ENCODE measurements at places on chromosomes 5 and 9.

- peak overlapping the region; percentile 67 for H3K27ac ChIP-seq
- no peak for DNase-seq
- H3K4me1 ChIP-seq: peaks cover 86% of the 10 kb centered on the region
- H3K27me3 ChIP-seq: no peaks in the 10 kb centered on the region
- H3K4me3 ChIP-seq: no peak overlapping the region
Measured at GRCh38 chr5:67031692-67032091, 164.9 kb downstream of the CD180 start.

DNA sequence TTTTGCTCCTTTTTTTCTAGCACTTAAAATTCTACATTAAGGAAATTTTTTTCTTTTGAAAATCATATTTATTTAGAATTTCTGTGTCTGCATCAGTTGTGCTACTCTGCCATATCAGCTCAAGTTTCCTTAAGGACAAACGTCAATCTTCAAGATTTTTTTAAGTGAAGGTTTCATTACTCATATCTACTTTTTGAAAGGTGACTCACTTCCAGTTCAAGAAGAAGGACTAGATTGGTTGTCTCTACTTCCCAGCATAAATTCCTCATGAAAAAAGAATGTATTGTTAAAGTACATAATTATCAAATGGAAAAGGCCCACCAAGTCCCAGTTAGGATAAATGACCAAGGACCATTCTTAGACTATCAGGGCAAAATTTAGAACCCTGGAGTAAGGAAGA, 626.5 kb downstream of the DMRTA1 start:
- no peak overlapping the region for H3K4me3 ChIP-seq
- H3K4me1 ChIP-seq: no peaks in the 10 kb centered on the region
- no peak overlapping the region for H3K27ac ChIP-seq
- no peak for DNase-seq
- no peaks in the 10 kb centered on the region for H3K27me3 ChIP-seq

DNA sequence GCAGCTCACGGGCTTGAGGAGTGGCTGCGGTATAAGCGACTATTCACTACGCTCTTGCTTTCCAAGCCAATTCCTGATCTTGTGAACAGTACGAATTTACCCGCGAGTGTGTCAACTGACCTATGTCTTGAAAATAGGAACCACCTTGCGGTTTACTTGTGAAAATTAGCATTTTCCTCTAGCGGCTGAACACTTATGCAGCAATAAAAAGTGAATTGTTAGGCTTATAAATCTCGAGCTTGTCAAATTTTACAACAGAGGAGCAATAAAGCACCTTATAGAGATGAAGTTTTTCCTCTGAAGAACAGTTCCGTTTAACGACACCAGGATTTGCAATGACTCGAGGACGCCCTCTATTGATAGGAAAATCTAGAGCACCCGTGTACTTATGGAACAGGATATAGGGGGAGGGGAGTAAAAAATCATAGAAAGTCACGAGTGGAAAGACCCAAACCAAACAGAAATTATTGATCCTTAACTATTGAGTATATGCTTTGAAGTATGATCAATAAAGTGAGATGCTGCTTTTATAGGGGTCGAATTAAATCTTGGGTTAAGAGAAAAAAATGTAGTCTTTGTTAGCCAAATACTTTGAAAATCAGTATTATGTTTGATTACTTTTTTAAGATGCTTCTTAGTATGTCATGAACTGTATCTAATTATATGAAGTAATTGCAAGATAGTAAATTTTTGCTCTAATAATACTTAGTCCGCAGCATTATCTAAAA, 1.9 kb upstream of the RGMB start:
- no peaks in the 10 kb centered on the region for H3K36me3 ChIP-seq
- peak overlapping the region; percentile 94 for H3K4me3 ChIP-seq
- peak overlapping the region; percentile 93 for H3K27ac ChIP-seq
- no peak for DNase-seq

GRCh38 chr9:20749496-20750198, 65.6 kb downstream of the FOCAD start:
- H3K27ac ChIP-seq: no peak overlapping the region
- H3K4me3 ChIP-seq: no peak overlapping the region
- peaks cover 6% of the 10 kb centered on the region for H3K4me1 ChIP-seq

GRCh38 chr5:150245111-150245789, 44.3 kb downstream of the CAMK2A start:
- H3K27ac ChIP-seq: peak overlapping the region; percentile 64
- DNase-seq: no peak
- peaks cover 26% of the 10 kb centered on the region for H3K4me1 ChIP-seq
- no peaks in the 10 kb centered on the region for H3K27me3 ChIP-seq
- no peaks in the 10 kb centered on the region for H3K36me3 ChIP-seq
- H3K4me3 ChIP-seq: peak overlapping the region; percentile 32

DNA sequence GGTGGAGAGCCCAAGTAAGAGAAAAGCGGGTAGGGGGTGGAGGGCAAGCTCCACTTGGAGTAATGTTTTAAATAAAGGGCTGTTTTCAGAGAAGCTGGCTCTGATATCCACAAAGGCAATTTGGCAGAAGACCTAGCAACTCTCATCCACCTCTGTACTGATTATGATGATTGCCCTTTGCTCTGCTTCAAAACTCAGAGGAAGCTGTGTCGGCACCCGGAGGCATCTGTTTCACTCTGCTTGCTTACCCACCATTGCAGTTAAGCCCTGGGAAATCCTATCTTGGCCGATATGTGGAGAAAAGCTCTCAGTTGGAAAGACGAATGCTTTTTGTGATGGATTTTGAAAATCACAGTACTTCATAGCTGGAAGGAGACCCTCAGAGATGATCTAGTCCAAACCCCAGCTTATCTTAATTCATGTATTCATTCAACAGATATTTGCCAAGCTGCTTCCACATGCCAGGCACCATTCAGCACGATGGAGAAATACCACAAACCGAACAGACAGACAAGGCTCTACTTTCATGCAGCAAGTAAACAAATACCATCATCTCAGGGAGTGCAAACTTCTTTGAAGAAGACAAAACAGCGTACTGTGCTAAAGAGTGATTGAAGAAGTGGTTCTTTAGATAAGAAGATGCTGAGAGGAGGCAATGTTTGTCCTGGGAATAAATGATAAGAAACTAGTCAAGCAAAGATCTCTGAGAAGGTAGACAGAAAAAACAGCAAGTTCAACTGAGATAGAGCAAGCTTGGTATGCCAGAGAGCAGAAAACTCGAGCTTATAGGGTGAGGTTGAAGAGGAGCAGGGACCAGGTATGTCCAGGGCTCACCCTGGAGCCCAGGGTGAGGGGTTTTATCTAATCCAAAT, 140.4 kb upstream of the SPDL1 start:
- H3K36me3 ChIP-seq: no peaks in the 10 kb centered on the region
- H3K4me3 ChIP-seq: no peak overlapping the region
- DNase-seq: no peak
- H3K27ac ChIP-seq: no peak overlapping the region
- H3K27me3 ChIP-seq: no peaks in the 10 kb centered on the region
- H3K4me1 ChIP-seq: peaks cover 39% of the 10 kb centered on the region

DNA sequence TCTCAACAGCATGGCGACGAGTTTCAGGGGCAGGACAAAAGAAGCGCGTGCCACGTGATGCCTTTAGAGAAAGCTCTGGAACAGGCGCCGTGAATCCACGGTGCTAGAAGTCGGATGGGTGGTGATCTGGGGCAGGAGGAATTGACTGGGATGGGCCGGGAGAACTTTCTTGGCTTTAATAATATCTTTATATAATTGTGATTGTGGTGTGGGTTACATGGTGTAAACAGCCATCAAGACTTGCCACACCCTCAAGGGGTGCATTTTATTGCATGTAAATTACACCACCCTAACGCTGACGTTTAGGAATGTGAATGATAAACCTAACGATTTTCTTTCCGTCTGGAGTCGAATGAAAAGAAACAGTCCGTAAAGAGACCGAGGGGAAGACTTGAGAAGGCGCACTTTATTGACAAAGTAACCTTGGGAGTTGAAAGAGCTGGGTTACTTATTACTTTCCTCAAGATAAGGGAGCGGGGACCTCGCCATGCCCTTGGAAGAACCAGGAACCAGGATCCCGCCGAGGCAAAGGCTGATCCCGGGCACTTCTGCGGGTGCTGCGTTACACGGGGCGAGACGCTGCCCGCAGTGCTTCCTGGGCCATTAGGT, 8.5 kb downstream of the NRARP start:
- no peaks in the 10 kb centered on the region for H3K36me3 ChIP-seq
- H3K4me3 ChIP-seq: no peak overlapping the region
- no peak for DNase-seq

GRCh38 chr5:146047396-146047795, 58.0 kb downstream of the PLAC8L1 start:
- H3K4me3 ChIP-seq: no peak overlapping the region
- no peak for DNase-seq
- H3K27ac ChIP-seq: no peak overlapping the region
- H3K4me1 ChIP-seq: no peaks in the 10 kb centered on the region
- no peaks in the 10 kb centered on the region for H3K27me3 ChIP-seq

GRCh38 chr5:110441035-110441434, 285.4 kb downstream of the TMEM232 start:
- H3K36me3 ChIP-seq: no peaks in the 10 kb centered on the region
- H3K4me1 ChIP-seq: no peaks in the 10 kb centered on the region
- no peak overlapping the region for H3K4me3 ChIP-seq
- no peaks in the 10 kb centered on the region for H3K27me3 ChIP-seq

DNA sequence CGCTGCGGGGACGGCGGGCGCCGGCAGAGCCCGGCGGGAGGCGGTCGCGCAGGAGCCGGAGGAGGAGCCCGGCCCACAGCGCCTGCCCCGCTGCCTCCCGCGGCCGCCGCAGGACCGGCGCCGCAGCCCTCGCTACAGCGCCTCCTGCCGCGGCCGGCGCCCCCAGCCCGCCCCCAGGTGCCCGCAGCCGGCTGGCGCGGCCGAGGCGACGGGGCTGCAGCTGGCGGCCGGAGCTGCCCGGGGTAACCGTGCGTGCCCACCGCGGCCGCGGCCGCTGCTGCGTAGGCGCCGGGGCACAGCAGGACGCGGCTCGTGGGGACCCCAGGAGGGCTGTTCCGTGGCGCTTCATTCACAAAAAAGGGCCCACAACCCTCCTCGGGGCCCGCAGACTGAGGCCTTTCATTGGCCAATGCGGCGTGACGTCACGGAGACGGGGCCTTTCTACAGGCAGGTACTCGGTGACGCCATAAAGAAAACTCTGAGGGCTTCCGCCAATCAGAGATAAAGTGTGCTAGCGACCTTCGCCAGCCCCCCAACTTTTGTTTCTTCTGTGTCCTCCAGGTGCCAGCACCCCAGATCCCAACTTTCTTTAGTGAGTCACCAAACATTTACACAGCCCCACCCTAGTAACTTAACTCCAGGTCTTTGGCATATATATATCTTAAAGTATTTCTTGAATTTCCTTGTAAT, at the start of gene CDC14B:
TSS of gene CDC14B (minus strand) at position 353 of the 690 bp plus-strand sequence. CDS start 465 bp downstream, outside the sequence.
- peaks cover 22% of the 10 kb centered on the region for H3K4me1 ChIP-seq
- H3K36me3 ChIP-seq: no peaks in the 10 kb centered on the region
- peak within 1 kb of the TSS; percentile 93 for H3K4me3 ChIP-seq
- no peaks in the 10 kb centered on the region for H3K27me3 ChIP-seq
- peak; percentile 94 for DNase-seq
- H3K27ac ChIP-seq: peak within 1 kb of the TSS; percentile 85

DNA sequence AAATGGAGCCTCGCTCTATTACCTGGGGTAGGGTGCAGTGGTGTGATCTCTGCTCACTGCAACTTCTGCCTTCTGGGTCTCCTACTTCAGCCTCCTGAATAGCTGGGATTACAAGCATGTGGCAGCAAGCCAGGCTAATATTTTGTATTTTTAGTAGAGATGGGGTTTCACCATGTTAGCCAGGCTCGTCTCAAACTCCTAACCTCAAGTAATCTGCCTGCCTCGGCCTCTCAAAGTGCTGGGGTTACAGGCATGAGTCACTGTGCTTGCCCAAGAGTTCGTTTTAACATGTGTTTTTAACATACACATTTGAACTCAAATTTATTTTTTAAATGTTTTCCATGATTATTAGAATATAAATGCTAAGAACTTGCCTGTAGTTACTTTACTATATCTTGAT, 34.2 kb downstream of the MARCHF6 start:
- H3K4me3 ChIP-seq: no peak overlapping the region
- H3K4me1 ChIP-seq: no peaks in the 10 kb centered on the region
- H3K36me3 ChIP-seq: peaks cover 66% of the 10 kb centered on the region
- no peak overlapping the region for H3K27ac ChIP-seq
- DNase-seq: no peak

DNA sequence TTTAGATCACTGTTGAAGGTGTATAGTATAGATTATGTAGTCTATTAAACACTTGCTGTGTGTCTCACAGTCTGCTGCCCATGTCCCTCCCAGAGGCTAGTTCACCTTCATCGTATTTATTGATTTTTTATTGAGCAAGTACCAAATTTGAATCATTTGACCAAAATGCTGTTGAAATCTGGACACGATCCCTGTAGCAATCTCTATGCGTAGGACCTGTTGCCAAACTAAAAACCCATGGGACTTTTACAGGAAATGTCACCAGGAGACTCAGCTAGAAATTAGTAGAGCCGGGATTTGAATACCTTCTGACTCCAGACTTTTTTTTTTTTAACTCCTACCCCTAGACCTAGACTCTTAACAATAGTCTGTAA, 17.5 kb downstream of the SLC31A1 start:
- H3K4me1 ChIP-seq: peaks cover 2% of the 10 kb centered on the region
- H3K4me3 ChIP-seq: no peak overlapping the region
- DNase-seq: no peak
- H3K27me3 ChIP-seq: no peaks in the 10 kb centered on the region
- no peak overlapping the region for H3K27ac ChIP-seq

DNA sequence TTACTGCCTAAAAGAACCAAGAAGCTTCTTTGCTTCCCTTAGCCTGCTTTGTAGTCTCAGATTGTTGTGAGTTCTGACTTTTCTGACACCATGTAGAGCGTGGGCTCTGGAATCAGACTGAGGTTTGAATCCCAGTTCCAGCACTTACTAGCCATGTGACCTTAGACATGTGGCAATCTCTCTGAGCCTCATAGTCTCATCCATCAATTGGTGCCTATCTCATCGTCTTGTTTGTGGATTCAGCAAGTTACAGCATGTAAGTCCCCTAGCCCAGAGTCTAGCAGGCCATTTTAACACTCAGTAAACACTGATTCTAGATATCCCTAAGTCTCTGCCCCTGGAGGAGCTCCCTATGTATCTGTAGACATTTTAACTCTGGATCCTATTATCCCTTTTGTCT, 94.7 kb downstream of the ANGPTL2 start:
- H3K27ac ChIP-seq: no peak overlapping the region
- no peak for DNase-seq
- no peaks in the 10 kb centered on the region for H3K36me3 ChIP-seq
- H3K4me3 ChIP-seq: no peak overlapping the region

DNA sequence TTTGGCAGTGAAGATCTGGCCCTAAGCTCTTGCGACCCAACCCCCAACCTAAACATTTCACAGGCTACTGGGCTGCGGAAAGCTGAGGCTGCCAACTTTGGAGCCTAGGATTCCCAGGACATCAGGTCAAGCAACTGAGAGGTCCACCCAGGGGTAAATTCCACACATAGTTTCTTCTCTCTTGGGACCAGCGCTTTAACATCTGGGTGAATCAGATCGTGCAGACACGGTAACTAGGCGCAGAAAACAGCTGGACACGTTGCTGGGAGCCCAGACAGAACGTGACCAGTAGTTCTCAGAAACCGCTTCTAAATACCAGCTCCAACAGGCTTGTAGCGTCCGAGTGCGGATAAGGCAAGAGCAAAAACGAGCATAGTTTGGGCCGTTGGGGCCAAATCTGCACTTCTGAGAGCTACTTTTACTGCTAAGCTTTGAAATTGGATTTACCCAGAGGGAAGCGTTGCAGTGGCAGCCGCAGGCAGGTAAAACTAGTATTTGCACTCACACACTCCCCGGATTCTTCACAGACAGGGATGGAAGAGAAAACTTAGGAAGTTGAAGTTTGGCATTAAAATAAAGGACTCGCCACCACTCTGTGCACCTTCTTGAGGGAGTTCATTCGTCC, 11.8 kb downstream of the ITGA1 start:
- H3K36me3 ChIP-seq: no peaks in the 10 kb centered on the region
- no peak for DNase-seq
- peaks cover 95% of the 10 kb centered on the region for H3K4me1 ChIP-seq
- no peaks in the 10 kb centered on the region for H3K27me3 ChIP-seq
- peak overlapping the region; percentile 58 for H3K4me3 ChIP-seq

Data from esophagus muscularis mucosa (tissue), 4 donors.